ENCODE measurements at places on chromosomes 7 and 10.
A peak's percentile ranks its signal among the peaks of the same experiment; 100 is the strongest.

DNA sequence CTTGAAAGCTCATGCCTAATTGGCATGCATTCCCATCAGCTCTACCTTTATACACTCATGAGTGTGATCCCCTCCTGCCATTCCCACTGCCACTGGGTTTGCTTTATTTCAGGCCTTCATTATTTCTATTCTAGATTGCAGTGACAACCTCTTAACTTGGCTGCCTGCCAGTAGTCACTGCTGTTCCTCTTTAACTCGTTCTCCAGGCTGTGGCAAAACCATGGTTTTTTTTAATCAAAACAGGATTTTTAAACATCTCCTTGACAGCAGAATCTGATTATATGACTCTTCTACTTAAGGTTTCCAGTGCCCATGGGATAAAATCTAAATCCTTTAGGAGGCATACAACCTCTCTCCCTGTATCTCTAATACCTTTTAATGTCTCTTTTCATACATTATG, 223.7 kb upstream of the PCDH15 start:
- no peak for DNase-seq

DNA sequence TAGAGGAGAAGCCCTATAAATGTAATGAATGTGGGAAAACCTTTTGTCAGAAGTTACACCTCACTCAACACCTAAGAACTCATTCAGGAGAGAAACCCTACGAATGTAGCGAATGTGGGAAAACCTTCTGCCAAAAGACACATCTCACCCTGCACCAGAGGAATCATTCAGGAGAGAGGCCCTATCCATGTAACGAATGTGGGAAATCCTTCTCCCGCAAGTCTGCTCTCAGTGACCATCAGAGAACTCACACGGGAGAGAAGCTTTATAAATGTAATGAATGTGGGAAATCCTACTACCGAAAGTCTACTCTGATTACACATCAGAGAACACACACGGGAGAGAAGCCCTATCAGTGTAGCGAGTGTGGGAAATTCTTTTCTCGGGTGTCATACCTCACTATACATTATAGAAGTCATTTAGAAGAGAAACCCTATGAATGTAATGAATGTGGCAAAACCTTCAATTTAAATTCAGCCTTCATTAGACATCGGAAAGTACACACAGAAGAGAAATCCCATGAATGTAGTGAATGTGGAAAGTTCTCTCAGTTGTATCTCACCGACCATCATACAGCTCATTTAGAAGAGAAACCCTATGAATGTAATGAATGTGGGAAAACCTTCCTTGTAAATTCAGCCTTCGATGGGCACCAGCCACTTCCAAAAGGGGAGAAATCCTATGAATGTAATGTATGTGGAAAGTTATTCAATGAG, 18.9 kb downstream of the RBAK start:
- DNase-seq = no peak

DNA sequence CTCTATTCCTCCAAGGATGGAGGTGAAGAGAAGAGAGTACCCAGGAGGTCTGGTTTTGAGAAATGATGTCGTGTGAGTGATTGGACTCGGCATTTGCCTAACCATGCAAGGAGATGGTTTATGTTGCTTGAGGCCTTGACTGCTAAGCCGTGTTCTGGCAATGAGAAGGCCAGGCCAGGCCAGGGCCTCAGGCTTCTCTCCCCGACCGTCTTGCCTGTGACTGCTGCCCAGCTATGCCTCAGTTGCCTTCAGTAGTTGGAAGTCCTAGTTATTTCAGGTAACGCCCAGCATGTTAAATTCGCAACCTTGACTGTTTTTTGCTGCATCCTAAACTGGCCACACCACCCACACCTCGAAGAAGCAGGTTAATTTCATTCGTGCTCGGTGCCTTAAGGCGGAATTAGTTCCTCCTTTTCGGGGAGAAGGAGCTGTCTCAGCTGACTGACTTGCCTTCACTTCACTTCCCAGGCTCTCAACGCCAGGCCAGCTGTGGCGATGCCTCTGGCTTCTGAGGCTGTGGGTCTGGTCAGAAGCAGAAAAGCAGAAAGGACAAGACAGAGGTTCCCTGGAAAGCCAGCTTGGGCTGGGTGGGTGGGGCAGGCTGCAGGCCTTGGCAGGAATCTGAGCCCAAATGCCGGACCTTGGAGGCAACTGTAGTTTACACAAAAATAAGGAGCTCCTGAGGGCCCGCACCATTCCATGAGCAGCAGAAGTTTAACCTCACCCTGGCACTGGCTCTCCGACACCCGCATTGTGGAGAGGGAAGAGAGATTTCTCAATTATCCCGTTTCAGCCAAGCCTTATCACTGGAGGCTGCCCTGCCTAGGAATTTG, 61.9 kb upstream of the SAMD8 start:
- no peak for DNase-seq

DNA sequence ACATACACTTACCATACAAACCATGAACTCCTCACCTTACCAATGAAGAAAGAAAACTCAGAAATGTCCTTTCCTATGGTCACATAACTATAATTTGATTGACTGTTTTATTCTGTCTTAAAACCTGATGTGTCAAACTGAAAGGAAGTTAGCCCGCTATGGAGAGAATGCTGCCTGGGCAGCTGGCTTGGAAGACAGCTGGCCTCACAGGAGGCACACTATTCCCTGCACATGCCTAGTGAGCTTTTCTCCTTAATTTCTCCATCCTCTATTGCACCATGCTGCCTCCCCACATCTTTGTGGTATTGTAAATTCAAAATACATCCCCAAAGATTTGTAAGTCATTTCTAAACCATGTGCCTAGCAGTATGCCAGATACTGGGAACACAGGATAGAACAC, 163.3 kb downstream of the STK31 start:
- peak; percentile 24 for DNase-seq

DNA sequence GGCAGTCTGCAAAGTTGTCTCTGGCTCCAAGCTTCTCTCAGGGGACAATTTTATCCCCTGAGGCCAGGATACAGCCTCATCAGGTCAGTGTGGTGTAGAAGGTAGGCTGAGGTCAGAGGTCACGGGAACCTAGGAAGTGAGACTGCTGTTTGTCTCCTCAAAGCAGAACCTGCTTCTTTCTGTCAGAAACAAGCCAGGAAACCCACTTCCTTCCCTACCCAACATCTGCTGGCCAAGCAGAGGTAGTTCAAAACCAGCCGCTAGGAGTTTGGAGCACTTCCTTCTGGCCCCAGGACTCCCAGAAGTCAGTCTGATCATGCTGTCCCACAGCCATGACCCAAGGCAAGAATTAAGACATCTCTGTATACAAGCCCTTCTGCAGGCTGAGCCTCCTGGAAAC, 12.2 kb downstream of the CLRN3 start:
- no peak for DNase-seq

DNA sequence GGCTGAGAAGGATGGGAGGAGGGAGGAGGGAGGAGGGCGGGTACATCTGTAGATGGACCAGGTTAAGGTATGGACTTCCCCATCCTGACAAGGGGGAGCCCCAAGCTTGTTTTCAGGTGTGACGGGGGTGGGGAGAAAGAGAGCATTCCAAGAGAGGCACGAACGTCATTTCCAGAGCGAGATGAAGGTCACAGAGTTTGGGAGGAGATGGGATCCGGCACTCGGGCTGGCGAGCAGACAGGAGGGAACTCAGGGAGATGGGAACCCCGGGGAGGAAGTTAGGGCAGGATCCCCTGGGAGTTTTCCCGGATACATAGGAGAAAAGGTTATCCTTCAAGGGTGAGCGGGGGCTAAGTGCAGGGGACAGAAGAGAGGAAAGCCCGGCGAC, 118.8 kb downstream of the CUX1 start:
- DNase-seq = no peak

DNA sequence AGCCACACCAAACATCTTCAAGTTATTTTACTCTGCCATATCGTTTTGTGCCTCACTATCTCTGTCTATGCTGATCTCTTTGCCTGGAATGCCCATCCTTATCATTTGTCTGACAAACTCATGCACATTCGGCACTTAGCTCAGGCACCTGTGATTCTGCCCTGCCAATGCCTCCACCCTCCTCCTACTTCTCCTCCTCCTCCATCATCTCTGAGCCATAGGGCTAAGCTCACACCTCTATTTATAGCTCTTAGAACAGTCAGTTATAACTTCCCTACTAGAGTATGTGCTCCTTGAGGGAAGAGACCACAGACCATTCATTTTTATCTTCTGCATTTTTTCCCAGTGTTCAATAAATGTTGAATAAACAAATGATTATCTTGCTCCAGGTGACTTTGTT, 51.2 kb upstream of the CDK13 start:
- DNase-seq = no peak

DNA sequence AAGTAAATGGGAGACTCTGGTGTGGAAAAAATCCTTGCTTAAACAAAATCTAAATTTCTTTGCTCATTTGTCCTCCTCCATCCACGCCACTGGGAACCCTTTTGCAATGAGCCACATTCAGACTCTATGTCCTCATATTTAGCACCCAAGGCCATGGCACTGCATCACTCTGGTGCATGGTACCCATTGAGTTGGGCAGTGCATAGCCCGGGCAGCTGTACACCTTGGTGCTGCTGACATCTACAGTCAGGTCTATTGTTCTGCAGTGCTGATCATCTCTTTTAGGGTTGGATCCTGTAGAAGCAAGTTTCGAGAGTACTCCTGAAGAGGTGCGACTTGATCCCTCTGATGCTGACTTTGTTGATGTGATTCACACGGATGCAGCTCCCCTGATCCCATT, 6.8 kb downstream of the PNLIPRP1 start:
- no peak for DNase-seq

DNA sequence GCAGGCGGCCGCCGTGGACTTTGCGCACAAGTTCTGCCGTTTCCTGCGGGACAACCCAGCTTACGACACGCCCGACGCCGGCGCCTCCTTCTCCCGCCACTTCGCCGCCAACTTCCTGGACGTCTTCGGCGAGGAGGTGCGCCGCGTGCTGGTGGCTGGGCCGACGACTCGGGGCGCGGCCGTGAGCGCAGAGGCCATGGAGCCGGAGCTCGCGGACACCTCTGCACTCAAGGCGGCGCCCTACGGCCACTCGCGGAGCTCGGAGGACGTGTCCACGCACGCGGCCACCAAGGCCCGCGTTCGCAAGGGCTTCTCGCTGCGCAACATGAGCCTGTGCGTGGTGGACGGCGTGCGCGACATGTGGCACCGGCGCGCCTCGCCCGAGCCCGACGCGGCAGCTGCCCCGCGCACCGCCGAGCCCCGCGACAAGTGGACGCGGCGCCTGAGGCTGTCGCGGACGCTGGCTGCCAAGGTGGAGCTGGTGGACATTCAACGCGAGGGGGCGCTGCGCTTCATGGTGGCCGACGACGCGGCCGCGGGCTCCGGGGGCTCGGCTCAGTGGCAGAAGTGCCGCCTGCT, 14.1 kb downstream of the SH2B2 start:
- no peak for DNase-seq

DNA sequence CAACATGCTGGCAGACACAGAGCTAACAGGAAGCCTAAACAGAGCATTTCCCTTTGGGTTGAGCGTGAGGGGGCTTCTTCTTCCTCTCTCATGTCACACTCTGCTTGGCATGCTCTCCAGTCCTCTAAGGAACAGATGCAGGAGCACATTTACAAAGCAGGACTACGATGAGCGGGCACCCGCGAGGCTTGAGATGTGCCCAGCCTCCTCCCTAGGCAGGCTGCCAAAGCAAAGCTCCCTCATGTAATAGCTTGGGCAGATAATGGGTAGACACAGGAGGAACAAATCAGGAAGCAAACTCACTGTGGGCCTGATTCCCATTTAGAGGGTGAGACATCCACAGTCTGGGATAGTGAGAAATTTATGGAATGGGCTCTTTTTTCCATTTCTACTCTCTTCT, 519.1 kb downstream of the NRG3 start:
- DNase-seq = no peak

DNA sequence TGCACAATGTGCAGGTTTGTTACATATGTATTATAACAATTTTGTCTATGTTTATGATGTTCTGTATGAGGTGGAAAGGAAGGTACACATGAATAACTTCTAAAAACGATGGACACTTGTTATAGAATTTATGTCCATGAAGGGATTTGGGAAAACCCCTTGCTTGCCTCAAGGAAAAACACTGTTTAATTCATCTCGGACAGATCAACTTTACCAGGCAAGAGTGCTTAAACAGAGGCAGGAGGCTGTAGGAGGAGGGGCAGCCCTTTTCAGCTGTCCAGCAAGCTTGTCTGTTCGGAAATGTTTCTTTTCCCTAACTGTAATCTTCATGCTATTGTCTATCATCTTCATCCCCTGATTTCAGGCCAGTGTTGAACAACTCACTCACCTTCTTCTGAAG, 200.9 kb downstream of the CDC14C start:
- DNase-seq = no peak

DNA sequence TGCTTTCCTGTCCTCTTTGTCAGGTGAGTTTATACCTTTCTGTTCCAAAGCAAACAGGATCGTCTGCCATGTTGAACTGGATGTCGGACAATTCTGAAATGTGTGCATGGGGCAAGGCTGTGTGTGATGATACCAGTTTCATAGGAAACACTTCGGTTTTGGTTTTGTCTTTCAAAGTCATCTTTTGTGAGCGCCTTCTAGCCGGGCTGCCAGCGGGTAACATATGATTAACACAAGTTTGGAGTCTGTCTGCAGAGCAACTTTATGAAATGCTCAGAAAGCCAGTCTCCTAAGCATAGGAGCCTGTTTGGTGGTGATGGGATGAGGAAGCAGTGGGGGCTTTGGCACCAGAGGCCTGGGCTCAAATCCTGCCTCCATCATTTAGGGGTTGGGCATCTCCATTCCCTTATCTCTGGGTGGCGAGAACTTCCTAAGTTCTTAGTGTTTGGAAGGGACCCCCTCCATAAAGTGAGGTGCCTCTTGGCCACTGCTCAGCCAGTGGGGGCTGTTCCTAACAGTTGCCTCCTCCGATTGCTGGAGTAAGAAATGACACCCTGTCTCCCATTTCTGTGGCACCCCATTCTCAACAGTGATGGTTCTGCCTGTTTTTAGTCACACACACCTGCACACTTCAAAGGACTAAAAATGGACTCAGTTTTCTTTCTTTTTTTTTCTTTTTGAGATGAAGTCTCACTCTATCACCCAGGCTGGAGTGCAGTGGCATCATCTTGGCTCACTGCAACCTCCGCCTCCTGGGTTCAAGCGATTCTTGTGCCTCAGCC, 36.8 kb downstream of the CUX1 start:
- DNase-seq = no peak

DNA sequence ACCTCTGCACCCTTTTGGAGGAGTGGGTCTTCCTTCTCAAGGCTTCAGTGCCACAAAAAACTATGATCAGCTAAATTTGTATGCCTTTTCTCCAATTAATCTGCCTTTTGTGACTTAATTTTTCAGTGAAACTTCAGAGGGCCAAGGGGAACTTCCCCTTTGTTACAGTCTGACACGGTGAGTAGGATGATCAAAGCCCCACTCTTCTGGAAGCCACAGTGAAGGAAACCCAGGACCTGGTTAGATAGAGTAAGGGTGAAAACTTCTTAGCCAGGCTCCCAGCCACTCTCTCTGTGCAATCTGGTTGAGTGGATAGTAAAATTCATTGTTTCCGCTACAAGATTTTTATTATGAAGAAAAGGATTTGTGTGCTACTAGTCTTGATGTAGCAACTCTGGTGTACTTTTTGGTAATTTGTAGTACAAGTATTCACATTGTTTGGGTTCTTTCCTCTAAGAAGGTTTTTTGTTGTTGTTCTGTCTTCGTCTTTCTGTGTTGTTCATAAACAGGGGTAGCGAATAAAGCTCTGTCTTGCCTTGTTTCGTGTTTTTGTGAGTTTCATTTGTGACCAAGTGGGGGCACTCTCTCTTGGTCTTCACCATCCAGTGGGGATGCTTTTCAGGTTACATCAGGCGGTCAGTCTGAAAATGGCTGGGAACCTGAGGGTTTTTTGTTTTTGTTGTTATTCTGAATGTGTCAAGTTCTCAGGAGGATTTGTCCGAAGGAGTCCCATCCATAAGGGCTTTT, 268.5 kb upstream of the NPSR1 start:
- DNase-seq = no peak

GRCh38 chr10:112951359-112952281, 1.6 kb downstream of the TCF7L2 start:
- DNase-seq = peak; percentile 89

GRCh38 chr10:96387161-96387560, 28.4 kb upstream of the OPALIN start:
- no peak for DNase-seq

Data from right hindlimb (tissue), 1 donor.